ENCODE measurements at places on chromosomes 16 and 17. TPM values are rescaled to one million over a fixed set of nuclear protein-coding genes. Genes with fewer than 3 reads are reported as not detected.

Gene ZNHIT3
- 88.1 TPM for polyA plus RNA-seq

Gene KRT13
- polyA plus RNA-seq = not detected

Gene SLC5A11
- polyA plus RNA-seq = 0.13 TPM

Gene LGALS9B
- polyA plus RNA-seq = not detected

Gene ERAL1
- polyA plus RNA-seq = 45.8 TPM

Gene ST6GALNAC1
- polyA plus RNA-seq = 0.44 TPM

Gene CRYM
- polyA plus RNA-seq = not detected

Gene CACNG3
- not detected for polyA plus RNA-seq

Gene RMI2
- 13.8 TPM for polyA plus RNA-seq

Gene GLIS2
- polyA plus RNA-seq = not detected

Gene SLC35G6
- polyA plus RNA-seq = not detected

Gene LITAFD
- polyA plus RNA-seq = not detected

Gene SSTR5
- polyA plus RNA-seq = not detected

Gene C17orf78
- polyA plus RNA-seq = not detected

Gene SCNN1B
- 0.24 TPM for polyA plus RNA-seq

Gene KRTAP17-1
- polyA plus RNA-seq = not detected

Gene KIF19
- 0.33 TPM for polyA plus RNA-seq

Gene TNFRSF12A
- polyA plus RNA-seq = 0.31 TPM

Gene CHST6
- polyA plus RNA-seq = 0.13 TPM

Gene FKBP10
- polyA plus RNA-seq = not detected

Gene MYH4
- polyA plus RNA-seq = not detected

Gene KRT32
- not detected for polyA plus RNA-seq

Gene CPNE7
- not detected for polyA plus RNA-seq

Gene LRRC37A3
- 4.2 TPM for polyA plus RNA-seq

Gene CDRT15
- polyA plus RNA-seq = not detected

Gene GJC1
- polyA plus RNA-seq = 0.15 TPM

Gene EME1
- polyA plus RNA-seq = not detected

Gene INCA1
- polyA plus RNA-seq = 0.36 TPM

Gene RNF167
- polyA plus RNA-seq = 27.3 TPM

Gene CHST5
- polyA plus RNA-seq = not detected

Gene DPEP1
- polyA plus RNA-seq = not detected

Gene DRC3
- 0.90 TPM for polyA plus RNA-seq

Gene OTOP3
- not detected for polyA plus RNA-seq

Gene TBC1D16
- 1.7 TPM for polyA plus RNA-seq

Gene SDK2
- polyA plus RNA-seq = 3.3 TPM

Gene ZNF646
- 9.3 TPM for polyA plus RNA-seq

Gene DPEP3
- not detected for polyA plus RNA-seq

Gene PPY
- not detected for polyA plus RNA-seq

Gene LDHD
- not detected for polyA plus RNA-seq
